ENCODE measurements at places on chromosomes 5 and 9.

DNA sequence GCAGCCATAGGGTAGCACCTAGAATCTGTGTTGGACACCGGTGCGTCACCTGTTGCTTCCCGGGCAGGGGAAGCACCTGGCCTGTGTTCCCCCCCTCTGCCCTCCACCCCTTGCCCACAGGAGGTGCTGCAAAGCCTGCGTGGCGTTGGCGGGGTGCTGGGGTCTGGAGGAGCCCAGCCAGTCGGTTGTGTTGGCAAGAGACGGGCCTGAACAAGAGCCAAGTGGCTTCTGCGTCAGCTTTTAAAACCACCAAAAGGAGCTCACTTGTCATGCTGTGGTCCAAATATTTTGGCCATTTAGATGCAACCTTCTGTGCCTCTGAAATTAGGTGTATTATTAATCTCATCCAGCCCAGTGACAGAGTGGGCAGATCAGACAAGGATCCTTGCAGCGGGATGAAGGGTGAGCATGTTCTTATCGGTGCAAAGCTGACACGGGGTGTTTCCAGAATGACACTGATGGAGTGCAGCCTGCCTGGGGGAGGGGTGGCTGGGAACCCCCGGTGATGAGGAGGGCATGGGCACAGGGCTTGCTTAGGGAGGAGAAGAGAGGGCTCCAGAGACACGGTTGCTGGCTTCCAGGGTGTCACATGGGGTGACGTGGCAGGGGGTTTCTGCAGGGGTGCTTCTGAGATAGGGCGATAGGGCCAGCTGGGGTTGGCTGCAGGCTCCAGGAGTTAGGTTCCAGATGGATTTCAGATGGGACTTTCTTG, 9.7 kb upstream of the RXRA start:
- DNase-seq: no peak

GRCh38 chr9:105114318-105114717, 130.1 kb upstream of the SLC44A1 start:
- no peak for DNase-seq

GRCh38 chr9:110114086-110114858, 93.7 kb downstream of the C9orf152 start:
- no peak for DNase-seq

- DNase-seq: no peak
Observed at GRCh38 chr9:13146840-13147239, 132.7 kb downstream of the MPDZ start.

GRCh38 chr5:150601491-150602345, 38.7 kb upstream of the SYNPO start:
- no peak for DNase-seq

DNA sequence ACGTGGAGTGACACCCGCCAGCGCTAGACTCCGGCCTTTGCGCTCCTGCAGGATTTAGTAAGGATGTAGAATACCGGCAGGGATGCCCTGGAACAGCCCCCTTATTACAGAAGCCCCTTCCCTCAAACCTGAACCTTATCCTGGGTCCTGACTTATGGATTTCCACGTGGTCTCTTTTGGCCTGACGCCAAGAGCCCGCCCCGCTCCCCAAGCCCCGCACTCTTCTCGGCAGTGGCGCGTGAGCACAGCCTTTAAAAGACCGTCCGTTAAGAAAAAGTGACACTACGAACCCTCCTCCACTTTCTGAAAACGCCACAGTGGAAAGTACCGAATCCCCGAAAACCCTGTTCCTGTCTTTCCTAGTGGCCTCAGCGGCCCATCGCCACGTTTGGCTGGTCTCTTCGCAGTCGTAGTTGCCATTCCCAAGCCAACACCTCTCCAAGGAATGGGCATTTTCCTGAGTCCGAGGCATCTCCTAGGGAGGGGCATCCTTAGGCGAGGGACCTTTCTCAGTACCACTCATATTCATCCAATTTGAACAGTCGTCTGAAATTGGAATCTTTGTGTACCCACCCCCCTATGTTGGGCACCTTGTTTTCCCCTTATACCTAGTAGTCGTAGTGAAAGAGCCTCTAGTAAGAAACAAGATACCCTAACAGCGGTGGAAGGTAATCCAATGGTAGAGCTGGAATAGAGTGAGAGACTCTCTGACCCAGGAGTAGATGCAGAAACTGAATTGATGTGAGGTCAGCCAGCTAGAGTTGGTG, 732 bp upstream of the MCIDAS start:
- no peak for DNase-seq

DNA sequence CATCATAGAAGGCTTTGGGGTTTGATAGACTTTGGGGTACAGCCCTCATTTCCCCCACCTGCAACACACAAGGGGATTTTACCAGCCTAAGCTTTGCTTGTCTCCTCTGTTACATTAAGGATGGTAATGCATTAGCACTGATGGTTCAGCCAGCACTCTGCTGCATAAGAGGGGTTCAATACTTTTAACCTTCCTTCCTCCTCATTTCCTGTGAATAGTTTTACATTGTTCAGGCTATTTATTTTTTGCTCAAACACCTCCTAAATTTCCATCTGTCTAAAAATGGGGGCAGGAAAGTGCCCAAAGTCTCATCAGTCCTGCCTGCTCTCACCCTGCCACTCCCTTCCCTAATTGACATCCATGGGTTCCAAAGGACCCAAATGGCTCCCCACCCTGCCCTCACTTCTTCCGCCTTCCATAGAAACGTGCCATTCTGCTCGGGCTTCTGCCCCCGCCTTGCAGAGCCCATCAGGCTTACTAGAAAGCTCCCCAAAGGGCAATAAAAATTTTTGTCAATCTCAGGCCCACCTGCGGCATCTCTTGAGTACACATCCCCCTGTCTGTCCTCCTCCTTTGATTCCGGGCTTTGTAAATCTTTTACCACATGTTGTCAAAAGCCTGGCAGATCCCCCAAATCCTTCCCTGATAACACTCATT, 239.5 kb upstream of the SLC24A2 start:
- DNase-seq: no peak

- DNase-seq: no peak
Observed at GRCh38 chr9:126875756-126876510, 15.5 kb downstream of the ZBTB34 start.

DNA sequence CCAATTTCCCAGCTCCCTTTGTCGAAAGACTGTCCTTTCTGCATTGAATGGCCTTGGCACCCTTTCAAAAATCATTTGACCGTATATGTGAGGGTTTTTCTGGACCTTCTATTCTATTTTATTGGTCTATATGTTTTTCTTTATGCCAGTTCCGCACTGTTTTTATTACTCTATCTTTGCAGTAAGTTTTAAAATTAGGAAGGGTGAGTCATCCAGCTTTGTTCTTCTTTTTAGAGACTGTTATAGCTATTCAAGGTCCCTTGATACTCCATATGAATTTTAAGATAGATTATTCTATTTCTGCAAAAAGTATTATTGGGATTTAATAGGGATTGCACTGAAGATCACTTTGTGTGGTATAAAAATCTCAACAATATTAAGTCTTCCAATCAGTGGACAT, 44.2 kb upstream of the STARD4 start:
- no peak for DNase-seq

GRCh38 chr5:68778484-68778883, 315.3 kb upstream of the SLC30A5 start:
- DNase-seq: no peak

- no peak for DNase-seq
Observed at GRCh38 chr5:64273276-64273675, 107.6 kb downstream of the RNF180 start.

- DNase-seq: no peak
Observed at GRCh38 chr5:153835891-153836515, 202.7 kb downstream of the FAM114A2 start.

DNA sequence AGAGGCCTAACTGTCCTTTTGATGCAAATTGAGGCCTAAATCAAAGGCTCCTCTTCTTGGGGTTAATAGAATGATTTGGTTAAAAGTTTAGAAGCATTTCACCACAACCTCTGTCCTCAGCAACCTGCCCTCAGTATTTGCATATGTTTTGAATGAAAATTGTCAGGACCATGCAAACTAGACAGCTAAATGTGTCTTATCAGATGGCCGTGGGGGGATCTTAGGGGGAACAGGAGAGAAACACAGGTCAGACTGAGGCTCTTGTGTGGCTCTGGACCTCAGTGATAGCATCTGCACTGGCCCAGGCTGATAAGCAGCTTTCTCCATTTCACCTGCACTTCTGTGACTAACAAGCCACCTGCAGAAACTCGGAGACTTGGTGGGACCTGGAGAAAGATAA, 49.0 kb downstream of the FOXI1 start:
- DNase-seq: no peak

- DNase-seq: no peak
Observed at GRCh38 chr9:95666096-95666784, 149.5 kb upstream of the PTCH1 start.

GRCh38 chr9:36870960-36871359, 163.1 kb downstream of the PAX5 start:
- DNase-seq: no peak

GRCh38 chr9:89999534-90000370, 394.9 kb downstream of the GADD45G start:
- peak; percentile 63 for DNase-seq

GRCh38 chr5:56269216-56269927, 36.2 kb upstream of the ANKRD55 start:
- DNase-seq: no peak

GRCh38 chr5:159083548-159084452, 15.9 kb downstream of the EBF1 start:
- DNase-seq: no peak

DNA sequence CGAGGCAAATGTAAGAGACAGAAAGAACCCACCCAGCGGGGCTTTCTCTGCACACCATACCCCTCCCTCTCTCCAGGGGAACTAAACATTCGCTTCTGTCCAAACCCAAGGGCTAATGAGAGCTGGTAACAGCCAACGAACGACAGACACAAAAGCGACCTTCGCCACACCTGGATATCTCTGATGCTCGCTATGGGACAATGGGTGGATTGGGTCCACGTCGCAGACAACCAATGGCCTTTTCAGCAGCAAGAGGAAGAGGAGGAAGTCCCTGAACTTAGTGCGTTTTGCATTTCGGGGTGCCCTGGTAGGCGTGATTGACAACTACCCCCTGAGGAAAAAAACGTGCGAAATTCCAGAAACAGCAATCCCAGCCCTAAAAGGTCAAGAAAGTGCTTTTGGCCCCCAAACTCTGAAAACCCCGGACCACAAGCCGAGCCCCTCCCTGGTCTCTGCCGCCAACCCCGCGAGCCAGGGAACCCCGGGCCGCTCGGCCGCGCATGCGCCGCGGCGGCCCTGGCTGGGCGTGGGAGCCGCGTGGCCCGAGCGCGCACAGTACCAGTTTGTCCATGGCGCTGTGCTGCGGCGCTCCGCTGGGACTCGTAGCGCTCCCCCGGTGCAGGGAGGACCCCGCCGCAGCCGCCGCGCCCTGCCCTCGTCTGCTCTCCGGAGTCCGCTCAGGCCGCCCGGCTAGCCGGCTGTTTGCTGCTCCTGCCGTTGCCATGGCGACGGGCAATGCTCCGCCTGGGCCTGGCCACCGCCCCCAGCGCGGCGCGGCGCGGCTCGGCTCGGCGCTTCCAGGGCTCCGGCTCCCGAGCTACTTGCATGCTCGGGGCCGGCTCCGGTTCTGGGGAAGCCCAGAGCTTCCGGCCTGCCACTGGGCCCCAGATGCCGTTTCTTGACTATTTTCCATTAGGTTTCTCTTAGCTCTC, 66.9 kb upstream of the DNAH5 start:
- DNase-seq: no peak

DNA sequence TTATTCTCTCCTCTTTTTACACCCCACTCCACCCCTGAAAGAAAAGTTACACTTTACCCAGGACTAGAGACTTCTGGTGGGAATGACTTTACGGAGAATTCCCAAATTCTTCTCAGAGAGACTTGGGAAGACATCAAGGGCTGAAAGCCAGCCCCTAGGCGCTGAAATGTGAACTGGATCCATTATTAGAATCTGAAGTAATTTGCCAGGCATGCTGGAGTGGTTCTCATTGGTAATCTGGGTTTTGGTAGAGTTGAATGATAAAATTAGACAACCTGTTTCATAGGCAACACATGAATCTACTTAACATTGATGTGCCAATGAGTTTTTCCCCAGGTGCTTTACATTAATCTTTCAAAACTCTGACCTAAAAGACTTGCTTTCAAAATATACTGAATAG, 324.8 kb downstream of the ADAMTS6 start:
- no peak for DNase-seq

- no peak for DNase-seq
Observed at GRCh38 chr5:39652036-39652435, 227.3 kb upstream of the DAB2 start.

DNA sequence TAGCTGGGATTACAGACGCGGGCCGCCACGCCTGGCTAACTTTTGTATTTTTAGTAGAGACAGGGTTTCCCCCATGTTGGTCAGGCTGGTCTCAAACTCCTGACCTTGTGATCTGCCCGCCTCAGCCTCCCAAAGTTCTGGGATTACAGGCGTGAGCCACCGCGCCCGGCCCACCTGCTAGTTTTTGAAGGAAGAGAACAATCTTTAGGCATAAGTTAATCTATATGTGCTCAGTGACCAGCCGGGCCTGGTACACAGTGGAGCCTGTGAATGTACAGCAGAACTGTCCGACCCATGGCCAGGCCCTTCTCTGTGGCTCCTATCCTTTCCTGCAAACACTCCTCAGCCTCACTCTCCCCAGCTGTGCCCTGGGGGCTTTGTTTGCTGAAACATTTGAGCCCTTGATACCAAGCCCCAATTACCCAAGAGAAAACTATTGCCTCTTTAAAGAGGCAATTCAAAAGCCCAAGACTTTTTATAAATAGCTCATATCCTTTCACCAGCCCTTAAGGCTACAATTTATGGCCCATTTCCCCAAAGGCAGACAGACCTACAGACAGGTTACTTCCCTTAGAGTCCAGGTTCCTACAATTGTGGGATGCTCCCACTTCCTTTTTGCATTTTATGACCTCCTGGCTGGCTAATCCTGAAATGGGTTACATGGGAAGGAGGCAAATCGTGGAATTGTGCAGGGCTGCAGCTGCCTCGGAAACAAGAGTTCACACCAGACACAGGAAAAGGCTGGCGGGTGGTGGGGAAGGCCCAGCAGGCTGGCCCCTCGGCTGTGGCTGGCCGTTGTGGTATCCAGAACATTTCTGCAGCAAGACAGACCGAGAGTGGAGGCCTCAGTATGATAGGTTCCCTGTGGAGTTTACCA, 37.5 kb downstream of the SPRY4 start:
- no peak for DNase-seq

DNA sequence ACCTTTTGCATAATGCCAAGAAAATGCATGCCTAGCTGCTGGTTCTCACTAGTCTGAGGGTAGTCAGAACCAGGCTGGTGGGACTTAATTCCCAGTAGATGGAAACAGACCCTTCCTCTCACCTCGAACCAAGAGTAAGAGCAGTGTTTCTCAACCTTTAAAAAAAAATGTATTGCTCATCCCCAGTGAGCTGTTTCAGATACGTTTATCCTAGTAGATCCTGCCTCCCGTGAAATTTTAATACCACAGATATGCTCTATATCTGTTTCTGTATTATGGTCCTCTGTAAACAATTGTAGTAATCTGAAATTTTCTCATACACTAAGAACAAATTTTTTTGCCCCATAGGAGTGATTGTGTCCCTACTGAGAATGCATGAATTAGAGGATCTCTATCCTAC, 86.2 kb downstream of the TEK start:
- DNase-seq: no peak

- DNase-seq: no peak
Observed at GRCh38 chr5:89573345-89573744, 690.4 kb upstream of the MEF2C start.
